Right ventricle myocardium inferior (tissue), 1 donor: ENCODE measurements at places on chromosomes 1 and 21. TPM values are rescaled to one million over a fixed set of nuclear protein-coding genes. Genes with fewer than 3 reads are reported as not detected.

DNA sequence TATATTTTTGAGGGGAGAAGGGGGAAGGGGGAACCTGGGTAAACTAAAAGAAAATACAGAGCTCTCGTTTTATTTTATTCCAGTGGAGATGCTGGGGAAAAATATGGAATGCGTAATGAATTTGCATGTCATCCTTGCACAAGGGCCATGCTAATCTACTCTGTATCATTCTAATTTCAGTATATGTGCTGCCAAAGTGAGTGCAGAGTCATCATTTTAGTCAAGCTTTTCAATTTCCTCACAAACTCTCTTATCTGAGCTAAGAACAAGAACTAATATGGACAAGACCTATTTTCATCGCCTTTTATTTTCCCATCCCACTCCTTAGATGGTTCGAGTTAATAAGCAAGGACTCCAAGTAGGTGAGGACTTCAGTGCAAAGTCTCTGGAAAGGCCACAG lies 13.2 kb downstream of the ADORA3 start:
- DNase-seq, result no peak

DNA sequence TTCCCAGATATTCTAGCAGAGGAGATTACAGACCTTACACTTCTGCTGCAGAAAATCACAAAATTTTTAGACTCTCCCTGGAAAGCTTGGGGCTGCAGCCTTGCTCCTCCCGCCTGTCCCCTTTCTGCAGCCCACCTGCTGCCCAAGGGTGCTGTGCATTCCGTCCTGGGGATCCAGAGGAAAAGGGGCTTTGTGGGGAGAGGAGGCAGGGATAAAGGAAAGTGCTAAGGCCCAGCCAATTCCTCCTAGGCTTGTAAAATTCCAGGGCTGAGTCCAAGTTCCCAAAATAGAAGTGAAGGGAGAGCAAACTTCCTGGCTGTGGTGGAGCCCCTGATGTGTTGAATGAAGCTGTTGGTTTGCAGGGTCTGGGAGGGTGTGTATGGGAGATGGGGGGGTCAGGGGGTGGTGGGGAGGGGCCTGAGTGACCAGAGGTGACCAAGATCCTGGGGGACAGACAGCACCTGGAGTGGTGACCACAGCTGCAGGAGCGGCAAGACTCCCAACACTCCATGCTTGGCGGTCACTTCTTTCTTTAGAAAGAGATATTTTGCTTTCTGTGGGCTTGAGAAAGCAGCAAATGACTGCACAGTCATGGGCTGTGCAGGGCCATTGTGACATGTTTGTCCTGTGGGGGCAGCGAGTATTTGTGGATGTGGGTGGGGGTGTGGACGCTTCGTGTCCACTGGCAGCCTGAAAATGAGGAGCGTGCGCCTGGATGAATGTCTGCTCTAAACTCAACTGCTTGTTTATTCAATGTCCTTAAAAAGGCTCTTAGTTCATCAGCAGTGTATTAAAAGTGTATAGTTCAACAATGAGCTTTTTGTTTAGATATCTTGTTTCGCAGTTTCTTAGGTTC lies 68.4 kb downstream of the TLR5 start:
- no peak for DNase-seq

GRCh38 chr1:111958851-111959250 lies 30.6 kb downstream of the KCND3 start:
- DNase-seq, result no peak

DNA sequence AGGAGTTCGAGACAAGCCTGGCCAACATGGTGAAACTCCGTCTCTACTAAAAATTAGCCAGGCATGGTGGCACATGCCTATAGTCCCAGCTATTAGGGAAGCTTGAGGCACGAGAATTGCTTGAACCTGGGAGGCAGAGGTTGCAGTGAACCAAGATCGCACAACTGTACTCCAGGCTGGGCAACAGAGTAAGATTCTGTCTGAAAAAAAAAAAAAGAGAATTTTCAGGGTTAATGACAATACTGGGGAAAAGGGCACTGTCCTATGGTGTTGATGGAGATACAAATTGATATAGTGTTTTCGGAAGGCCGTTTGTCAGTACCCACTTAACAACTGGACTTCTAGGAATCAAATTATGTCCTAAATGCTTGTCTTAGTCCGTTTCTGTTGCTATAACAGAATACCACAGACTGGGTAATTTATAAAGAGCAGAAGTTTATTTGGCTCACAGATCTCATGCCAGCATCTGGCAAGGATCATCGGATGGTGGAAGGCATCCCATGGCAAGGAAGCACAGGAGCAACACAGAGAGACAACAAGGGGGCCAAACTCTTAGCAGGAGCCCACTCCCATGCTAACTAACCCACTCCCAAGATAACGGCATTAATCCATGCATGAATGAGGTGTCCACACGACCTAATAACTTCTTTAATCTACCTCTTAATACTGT lies 41.3 kb downstream of the ZBTB8A start:
- no peak for DNase-seq

GRCh38 chr1:42170779-42171621 lies 6.5 kb upstream of the GUCA2A start:
- no peak for DNase-seq

DNA sequence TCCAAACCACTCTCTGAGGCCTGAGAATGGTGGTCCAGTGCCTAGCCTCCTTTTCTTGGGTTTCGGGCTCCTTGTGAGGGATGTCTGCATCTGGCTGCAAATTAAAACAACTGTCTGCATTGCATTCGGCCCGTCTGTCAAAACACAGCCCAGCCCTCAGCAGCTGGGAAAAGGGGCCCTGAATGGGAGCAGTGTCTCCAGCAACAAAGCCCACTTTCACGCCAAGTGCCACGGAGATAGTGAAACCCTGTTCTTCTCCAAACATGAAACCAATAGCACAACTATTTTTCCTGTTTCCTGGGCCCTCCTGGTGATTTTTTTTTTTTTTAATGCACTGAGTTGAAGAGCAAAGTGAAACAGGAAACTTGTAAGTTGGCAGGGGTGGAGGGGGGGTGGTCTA lies 138.4 kb downstream of the PLXNA2 start:
- no peak for DNase-seq

GRCh38 chr1:222339376-222339947 lies 208.4 kb downstream of the HHIPL2 start:
- no peak for DNase-seq

GRCh38 chr1:37730376-37730775 lies 34.5 kb downstream of the EPHA10 start:
- no peak for DNase-seq

DNA sequence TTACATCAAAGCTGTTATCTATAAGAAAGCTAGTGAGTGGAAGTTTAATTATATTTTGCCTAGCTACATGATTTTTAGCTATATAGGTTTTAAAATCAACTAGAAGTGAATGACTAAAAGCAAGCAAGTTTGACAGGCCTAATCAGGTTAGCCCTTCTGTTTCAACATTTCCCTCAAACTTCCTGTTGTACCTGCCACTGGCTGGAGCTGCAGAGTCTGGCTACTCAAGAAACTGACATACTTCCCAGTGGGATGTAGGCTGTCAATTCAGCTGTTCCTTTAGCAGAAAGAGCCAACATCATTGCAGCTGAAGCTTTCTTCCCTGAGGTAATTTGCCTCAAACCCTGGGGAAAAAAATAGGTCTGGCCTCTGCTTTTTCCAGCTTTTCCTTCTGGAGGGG lies 87.1 kb upstream of the TNR start:
- DNase-seq, result no peak

The TRIM58 gene
- 0.27 TPM for total RNA-seq

The TNFSF18 gene
- total RNA-seq, result not detected

The CD160 gene
- not detected for total RNA-seq

The S100B gene
- total RNA-seq, result 8.3 TPM

The TNNT2 gene
- 9,445 TPM for total RNA-seq
